HS-27A (cell line): ENCODE measurements at places on chromosomes 7 and 10.

GRCh38 chr7:90624225-90624911 lies 28.2 kb downstream of the CDK14 start:
- DNase-seq, result no peak

DNA sequence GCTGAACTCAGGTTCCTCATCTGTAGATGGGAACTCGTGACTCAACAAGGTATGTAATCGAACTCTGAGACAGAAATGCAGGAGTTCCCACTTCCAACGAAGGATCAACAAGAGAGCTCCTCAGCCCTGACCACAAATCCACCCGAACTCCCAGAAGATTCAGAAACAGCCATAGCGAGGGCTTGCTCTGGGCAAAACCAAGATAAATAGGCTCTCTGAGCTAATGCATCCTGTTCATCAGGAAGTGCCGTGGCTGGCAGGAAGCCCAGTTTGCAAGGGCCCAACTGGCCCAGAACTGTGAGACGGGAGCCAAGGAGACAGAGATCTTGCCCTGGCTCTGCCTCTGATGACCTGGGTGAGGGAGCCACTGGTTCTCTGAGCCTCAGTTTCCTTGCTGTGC lies 141.7 kb upstream of the PFKP start:
- no peak for DNase-seq

DNA sequence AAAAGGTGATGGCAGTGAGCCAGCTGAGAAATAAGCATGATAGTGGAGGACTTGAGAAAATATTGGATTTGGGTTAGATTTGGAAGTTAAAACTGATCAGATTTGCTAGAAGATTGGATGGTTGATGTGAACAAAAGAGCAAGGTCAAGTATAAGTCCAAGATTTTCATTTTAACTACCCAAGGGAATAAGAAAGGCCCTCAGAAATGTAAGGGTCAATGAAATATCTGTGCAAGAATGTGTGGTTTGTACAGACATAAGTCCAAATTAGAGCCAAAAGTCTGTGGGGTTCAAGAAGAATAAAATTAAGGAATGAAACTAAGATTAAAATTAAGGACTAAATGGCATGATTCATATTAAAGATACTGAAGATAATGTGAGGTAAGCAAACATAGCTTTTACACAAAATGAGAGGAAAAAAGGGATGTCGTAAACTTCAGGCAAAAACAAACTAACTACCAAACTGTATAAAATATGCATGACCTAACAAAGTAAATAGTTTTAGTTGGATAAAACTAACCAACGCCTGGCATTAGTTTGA lies 78.4 kb upstream of the CACNA2D1 start:
- no peak for DNase-seq

DNA sequence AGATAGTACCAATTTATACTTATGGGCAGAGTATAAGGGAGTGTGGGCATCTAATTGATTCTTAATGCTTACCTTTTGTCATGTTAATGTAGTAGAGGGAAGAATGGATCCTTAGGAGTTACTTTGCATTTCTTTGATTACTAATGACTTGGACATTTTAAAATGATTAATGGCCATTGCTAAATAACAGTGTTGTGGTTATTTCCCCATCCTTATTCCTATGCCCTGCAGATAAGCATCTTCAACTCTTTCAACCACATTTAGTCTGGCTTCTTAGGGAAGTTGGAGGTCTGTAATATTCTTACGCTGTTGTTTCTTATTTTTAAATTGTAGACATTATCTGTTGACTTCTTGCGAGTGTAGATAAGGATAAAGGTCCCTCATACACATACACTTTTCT lies 37.2 kb downstream of the KAT6B start:
- DNase-seq, result no peak
